ENCODE measurements at places on chromosomes 2 and 18. TPM values are rescaled to one million over a fixed set of nuclear protein-coding genes. Genes with fewer than 3 reads are reported as not detected.

FTCDNL1 gene
- not detected for polyA plus RNA-seq

TMEM163 gene
- polyA plus RNA-seq: not detected

TFCP2L1 gene
- not detected for polyA plus RNA-seq

INHBB gene
- polyA plus RNA-seq: 0.03 TPM

RPRM gene
- polyA plus RNA-seq: 0.15 TPM

CKAP2L gene
- 2.9 TPM for polyA plus RNA-seq

ANKRD29 gene
- 8.2 TPM for polyA plus RNA-seq

SERPINB12 gene
- not detected for polyA plus RNA-seq

FAM237A gene
- polyA plus RNA-seq: not detected

ERICH2 gene
- polyA plus RNA-seq: not detected

All from SK-N-SH (cell line).